Stimulated activated CD4-positive, alpha-beta T cell treated with anti-CD3 and anti-CD28 coated beads, Interleukin-1b, Interleukin-23, amount 100 ng/mL, for 48 hours (primary cell): ENCODE measurements at places on chromosomes 3 and 15.
A peak's percentile ranks its signal among the peaks of the same experiment; 100 is the strongest.

GRCh38 chr3:149660462-149660861, 2.6 kb upstream of the WWTR1 start:
- DNase-seq = no peak

- DNase-seq = no peak
Observed at GRCh38 chr15:54810031-54810430, 386.7 kb downstream of the RSL24D1 start.

GRCh38 chr3:72494626-72495025, 353.6 kb downstream of the SHQ1 start:
- DNase-seq = no peak

DNA sequence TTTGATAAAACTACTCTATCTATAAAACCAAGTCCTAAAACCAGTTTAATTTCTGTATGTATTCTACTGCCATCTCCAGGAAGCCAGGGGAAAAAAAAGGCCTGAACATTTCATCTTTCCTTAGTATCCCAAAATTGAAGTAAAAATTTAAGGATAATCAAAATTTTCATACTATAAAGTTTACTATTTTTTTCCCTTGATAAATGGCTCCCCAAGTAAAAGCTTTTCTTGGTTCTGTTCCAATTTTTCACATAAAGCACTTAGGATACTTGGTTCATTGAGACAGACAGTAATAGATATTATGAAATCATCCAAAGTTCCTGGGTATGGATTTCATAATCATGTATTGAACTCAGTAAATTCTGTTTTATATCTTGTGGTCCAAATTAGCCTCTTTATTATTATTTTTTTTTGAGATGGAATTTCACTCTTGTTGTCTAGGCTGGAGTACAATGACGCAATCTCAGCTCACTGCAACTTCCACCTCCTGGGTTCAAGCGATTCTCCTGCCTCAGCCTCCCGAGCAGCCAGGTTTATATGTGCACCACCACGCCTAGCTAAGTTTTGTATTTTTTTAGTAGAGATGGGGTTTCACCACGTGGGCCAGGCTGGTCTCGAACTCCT, 34.5 kb downstream of the ICE2 start:
- no peak for DNase-seq

GRCh38 chr3:13772885-13773745, 106.8 kb downstream of the WNT7A start:
- DNase-seq = no peak

DNA sequence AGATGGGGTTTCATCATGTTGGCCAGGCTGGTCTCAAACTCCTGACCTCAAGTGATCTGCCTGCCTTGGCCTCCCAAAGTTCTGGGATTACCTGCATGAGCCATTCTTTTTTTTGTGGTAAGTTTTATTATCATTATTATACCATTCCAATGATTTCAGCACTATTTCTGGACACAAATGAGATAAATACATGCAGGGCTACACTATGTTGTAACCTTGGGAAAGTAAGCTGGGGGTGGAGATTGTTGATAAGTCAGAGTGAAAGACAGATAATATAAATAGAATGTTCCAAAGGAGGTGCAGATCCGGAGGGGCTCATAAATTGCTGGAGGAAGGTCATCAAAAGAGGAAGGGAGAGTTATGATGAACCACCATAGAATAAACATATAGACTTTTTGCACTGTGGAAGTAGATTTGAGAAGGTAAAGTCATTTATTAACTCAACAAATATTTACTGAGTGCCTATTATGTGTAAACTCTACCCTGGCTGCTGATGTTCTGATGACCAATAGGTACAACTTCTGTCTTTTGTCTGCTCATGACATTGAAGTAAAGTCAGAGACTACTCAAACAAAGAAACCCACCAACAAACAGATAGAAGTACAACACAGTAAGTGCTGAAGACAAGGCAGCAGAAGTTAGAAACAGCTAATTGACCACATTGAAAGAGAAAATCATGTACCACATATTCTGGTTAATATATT, 478.9 kb upstream of the GOLIM4 start:
- DNase-seq = no peak

GRCh38 chr15:85584872-85585271, 204.5 kb downstream of the AKAP13 start:
- DNase-seq = no peak

DNA sequence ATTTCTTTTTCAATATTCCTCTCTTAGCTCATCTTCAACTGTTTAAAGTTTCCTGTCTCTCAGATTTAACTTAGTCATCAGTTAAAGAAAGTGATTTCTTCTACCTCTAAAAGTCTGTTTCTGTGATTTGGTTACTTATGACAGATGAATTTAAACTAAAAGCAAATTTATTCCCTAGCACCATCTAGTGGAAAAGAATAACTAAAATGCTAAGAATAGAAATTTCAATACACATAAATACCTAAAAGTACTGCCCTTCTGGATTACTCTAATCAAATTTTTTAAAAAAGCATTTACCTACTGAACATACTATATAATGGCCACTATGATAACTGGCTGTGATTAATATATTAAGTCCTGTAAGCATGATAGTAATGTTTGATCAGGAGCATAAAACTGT, 14.0 kb upstream of the ZCWPW2 start:
- no peak for DNase-seq

DNA sequence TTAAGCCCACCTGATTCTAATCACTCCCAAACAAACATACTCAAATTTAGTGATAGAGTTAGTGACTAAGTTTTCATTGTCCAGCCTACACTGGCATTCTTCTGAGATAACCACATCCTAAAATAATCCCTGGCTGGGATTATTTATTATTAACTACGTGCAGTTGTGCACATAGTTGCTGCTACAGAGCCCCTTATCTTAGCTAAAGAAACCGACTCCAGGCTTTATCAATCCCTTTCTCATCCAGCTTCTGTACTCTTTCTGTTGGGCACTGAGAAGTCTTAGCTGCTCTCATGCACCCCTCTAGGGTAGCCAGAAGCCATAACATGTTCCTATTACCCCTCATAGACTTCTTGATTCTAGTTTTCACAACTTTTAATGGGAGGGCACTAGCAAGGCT, 208.7 kb downstream of the MBNL1 start:
- no peak for DNase-seq

- no peak for DNase-seq
Observed at GRCh38 chr15:80563372-80563997, 131.6 kb upstream of the ABHD17C start.

GRCh38 chr3:172102123-172102882, 62.9 kb downstream of the FNDC3B start:
- DNase-seq = no peak

- no peak for DNase-seq
Observed at GRCh38 chr3:39146083-39146501, 7.3 kb downstream of the CSRNP1 start.

- peak; percentile 18 for DNase-seq
Observed at GRCh38 chr3:123286308-123287023, 84.7 kb downstream of the SEC22A start.

DNA sequence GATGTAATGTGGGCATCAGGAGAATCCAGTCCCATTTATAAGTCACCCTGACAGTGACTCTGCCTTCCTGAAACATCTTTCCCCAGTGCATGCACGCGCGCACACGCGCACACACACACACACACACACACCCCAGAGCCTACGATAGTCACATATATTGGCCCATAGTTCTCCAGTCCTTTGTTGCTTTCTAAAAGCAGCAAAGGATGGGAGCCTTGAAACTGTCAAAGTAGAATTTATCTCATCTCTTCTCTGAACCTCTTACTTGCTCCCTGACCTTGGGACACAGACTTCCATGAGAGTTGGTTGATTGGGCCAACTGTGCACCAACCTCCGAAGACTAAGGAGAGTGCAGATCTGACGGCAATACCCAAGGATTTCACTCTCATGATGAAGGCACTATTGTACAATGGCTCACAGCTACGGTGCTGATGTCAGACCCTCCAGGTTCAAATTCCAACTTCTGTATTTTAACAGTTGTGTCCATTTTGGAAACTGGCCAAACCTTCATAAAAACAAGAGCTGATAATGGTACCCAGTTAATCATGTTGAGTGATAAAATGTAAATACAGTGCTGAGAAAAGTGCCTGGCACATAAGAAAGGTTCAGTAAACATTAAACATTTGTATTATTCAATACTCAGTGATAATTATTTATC, 8.3 kb downstream of the CPA3 start:
- DNase-seq = no peak

- DNase-seq = no peak
Observed at GRCh38 chr15:34818526-34818925, 23.2 kb upstream of the ACTC1 start.

GRCh38 chr15:34109797-34110663, 8.1 kb downstream of the PGBD4 start:
- no peak for DNase-seq

DNA sequence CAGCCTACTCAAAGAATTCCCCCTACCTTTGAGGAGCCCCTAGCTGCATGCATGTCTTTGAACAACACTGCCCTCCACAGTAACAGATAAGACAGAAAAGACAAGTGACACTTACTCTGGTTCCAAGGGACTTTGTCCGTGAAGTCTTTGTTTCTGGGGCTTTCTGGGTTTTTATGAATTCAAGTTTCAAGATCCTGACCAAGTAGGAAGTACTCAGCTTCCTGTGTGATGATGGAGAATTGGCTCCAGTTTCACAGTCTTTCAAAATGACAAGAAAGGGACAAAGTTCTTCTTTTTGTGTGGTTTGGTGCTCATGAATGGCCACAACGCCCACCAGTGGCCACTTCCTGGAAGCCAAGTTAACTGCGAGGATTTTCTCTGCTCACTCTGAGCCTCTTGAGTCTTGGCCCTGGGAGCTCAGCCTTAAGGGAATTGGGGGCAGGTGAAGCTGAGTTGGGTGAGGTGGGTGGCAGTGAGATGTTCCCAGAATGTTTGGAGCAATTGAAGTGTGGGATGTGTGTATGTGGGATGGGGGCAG, at the start of gene CCR1:
Gene CCR1, minus strand, starts transcription at position 147 of the 538 bp plus-strand sequence. CDS start 4,000 bp downstream, outside the sequence.
- peak; percentile 52 for DNase-seq

DNA sequence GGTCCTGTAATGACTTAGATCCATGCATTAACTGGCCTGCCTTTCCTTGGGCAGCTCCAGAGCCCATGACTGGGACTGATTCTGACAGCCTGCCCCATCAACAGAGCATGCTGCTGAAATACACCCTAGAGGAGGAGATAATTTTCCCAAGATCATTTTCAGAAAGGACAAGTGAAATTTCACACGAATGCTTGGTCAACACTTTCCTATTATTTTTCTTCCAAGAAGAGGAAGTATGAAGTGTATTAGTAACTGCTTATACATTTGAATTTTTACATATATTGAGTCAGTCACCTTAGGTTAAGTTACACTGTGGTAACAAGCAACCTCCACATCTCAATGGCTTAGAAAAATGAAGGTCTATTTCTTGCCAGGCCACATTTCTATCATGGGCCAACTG, 9.7 kb upstream of the NMNAT3 start:
- no peak for DNase-seq

DNA sequence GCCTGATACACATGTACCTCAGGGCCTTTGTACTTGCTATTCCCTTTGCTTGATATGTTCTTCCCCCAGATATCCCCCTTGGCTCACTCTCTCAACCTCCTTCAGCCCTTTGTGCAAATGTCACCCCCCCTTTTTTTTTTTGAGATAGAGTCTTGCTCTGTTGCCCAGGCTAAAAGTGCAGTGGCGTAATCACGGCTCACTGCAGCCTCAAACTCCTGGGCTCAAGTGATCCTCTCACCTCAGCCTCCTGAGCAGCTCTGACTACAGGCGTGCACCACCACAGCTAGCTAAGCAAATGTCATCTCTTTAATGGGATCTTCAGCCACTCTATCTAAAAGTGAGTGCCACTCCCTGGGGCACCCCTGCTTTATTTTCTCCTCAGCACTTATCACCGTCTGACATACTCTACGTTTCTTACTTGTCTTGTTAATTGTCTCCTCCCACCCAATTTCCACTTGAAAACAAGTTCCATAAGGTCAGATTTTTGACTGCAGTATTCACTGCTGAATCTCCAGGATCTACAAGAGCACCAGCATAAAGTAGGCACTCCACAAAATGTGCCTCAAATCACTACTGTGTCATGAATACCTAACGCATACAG, 14.6 kb downstream of the IP6K2 start:
- no peak for DNase-seq

DNA sequence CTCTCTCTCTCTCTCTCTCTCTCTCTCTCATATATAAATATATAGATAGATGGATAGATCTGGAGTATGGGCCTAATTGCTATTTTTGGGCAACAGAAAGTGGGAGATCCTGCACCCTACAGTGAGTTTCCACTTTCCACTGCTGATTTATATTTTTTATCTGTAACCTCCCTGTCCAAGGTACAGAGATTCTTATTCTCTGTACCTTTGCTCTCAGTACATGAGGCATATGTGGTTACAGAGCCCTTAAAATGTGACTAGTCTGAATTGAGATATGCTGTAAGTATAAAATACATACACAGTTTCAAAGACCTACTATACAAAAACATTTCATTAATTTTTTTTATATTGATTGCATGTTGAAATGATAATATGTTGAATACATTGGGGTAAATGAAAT, 51.1 kb upstream of the FOXP1 start:
- no peak for DNase-seq

- DNase-seq = no peak
Observed at GRCh38 chr15:72284781-72285180, 12.4 kb upstream of the PARP6 start.

- no peak for DNase-seq
Observed at GRCh38 chr3:123048480-123049237, 18.2 kb upstream of the PDIA5 start.

DNA sequence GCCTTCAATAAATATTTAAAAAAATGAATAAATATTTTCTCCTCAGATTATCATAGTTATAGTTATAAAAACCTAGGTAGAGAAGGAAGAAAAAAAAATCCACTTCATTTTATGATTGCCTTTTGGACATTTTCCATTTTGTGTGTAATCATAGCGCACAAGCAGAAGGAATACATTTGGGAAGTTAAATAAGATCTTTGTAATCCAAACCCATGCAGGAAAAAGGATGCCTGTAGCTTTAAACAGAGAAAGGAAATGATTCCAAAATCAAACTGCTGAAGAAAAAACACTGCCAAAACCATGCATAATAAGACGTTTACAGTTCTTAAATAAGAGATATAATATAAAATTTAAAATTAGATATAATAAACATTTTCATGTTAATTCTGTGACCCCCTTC, 7.4 kb upstream of the CCDC54 start:
- DNase-seq = no peak

DNA sequence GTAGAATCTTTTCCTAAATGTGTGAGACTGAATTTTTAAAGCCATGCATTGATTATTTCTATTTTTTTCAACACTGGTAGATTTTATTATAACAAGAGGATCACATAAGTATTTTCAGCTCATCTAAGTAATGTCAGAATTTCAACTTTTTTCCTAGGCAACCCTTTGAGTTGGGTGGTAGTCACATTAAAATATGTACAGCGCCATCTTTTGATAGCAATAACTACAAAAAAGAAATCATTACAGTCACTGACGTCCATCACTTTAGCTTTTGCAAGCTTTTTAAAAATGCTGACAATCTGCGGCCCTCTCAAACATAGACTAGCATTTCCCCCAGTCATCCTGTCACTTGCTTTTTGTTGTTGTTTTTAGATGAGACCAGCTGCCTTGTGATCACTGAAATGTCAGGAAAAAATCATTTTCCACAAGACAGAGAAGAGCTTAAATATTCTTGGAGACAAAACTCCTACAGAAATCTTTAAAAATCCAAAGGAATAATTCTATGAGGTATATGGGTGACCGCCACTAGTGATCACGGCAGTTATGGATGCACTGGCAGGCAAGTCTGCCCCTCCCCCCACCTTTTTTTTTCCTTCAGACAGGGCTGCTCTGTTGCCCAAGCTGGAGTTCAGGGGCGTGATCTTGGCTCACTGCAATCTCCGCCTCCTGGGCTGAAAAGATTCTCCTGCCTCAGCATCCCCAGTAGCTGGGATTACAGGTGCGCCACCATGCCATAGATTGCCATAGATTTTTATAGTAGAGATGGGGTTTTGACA, 384.0 kb upstream of the KCNMB2 start:
- DNase-seq = no peak
